ENCODE measurements at places on chromosomes 12 and 14.
A peak's percentile ranks its signal among the peaks of the same experiment; 100 is the strongest.

DNA sequence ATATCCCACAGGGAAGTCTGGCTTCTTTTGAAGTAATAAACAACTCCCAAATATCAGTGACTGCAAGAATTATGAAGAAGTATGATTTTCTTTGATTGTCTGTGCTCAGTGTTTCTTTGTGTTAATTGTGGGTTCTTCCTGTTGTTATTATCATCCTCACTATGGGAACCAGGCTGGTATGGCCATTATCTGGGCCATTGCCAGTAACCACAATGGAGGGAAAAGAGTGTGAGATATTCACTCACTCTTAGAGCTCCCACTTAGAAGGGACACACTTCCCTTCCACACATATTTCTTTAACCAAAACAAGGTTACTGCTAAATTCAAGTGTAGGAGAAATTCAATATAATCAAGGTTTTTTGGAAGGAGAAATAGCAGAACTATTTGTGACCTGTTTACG, 503.7 kb downstream of the SLC6A15 start:
- DNase-seq: peak; percentile 7

- DNase-seq: no peak
These were observed 175.1 kb upstream of the GZMB start for GRCh38 chr14:24809135-24809534.

DNA sequence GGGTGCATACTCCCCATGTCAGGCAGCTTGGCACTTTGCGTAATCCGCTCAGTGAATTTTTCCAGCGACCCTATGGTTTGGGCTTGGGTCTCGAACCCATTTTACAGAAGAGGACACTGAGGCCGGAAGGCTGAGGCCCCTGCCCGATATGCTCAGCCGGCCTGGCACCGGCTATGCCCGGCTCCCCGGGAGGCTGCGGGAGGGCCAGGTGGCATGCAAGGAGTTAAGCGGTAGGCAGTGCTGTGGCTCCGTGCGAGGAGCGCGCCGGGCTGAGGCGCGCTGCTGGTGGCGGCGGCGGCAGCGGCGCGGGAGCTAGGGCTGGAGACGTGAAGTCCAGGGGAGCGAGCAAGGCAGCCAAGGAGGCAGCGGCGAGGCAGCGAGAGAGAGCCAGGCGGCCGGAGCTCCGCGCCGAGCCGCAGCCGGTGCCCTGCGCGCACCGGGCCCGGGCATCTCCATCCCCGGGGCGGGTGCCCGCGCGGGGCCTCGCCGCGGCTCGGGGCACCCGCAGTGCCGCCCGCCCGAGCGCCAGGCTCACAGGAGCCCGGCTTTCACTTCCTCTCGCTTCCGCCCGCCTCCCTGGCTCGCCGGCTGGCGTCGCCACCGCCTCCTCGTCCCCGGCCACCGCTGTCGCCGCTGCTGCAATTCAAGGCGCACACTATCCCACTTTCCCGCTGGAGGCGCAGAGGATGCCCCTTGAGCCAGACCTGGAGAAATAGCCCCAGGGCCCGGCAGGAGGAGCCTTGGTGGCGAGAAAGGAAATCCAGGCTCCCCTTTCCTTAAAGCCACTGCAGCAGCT, at the start of gene WSCD2:
WSCD2 (plus strand) TSS at position 272 of the 796 bp plus-strand sequence. CDS start 66,545 bp downstream, outside the sequence.
- no peak for DNase-seq

DNA sequence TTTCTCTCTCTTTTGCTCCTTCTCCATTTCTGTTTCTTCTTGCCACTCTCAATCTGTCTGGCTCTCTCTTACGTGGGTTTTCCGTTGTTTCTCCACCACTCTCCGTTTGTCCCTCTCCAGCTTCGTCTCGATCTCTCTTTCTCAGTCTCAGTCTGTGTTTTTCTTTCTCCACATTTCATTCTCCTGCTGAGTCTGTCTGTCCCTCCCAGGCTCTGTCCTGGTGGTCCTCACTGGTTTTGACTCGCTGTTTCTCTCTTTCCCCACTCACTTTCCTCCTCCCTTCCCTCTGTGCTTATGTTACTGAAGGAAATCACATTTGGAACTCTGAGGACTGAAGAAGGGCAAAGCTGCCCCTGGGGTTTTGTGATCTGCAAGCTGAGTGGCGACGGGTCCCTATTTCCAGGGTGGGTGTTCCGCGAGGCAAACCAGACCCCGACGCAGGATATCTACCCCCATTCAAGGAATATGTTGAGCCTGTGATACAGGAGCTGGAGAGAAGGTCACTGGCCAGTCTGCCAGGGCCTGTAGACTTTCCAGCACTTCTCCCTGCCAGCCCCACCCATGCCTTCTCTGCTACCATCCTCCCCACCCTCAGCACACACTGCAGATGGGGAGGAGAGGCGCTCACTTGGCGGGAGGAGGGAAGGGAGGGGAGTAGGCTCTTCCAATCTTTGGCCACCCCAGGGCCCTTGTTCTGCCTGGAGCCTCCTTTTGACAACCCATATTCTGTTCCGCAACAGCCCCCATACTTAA, 102.7 kb upstream of the MAP1LC3B2 start:
- no peak for DNase-seq

- no peak for DNase-seq
These were observed 6.2 kb downstream of the SIX1 start for GRCh38 chr14:60643141-60643462.

GRCh38 chr12:13000925-13001774, 1.1 kb upstream of the HEBP1 start:
- peak; percentile 33 for DNase-seq

GRCh38 chr12:9406564-9407424, 198.6 kb upstream of the PZP start:
- no peak for DNase-seq

DNA sequence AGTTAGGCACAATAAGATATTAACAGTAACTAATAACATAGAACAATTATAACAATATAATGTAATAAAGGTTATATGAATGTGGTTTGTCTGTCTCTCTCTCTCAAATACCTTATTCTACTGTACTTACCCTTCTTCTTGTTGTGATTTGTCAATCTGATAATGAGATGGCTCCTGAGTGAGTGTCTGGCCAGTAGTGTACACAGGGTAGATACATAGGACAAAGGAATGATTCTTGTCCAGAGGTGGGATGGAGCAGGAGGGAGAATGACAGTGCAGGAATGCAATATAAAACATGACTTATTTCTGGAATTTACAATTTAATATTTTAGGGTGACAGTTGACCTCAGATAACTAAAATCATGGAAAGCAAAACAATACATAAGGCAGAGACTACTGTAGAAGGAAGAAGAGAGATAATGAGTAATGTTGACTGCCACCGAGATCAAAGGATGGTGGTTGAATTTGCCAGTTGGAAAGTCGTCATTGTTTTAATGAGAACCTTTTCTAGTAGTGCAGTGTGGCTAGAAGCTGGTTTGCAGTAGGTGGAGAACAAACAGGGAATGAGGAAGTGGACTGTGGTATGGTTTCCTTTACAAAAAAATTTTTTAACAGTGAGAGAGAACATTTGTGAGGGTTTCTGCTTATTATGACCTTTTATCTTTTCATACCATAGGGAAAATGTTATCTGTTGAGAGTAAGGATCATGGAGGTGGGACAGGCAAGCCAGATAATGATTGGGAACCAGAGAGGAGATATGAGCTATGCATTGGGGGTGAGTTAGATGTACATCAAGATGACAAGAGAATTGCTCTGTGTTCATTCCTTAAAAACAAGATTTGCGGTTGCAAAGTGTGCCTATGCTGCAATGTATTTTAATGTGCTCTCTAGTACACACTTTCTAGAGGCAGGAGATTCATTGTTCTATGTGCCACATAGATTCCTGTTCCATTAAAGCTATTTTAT, 458.3 kb downstream of the BTG1 start:
- no peak for DNase-seq

GRCh38 chr12:8078398-8078797, 3.7 kb upstream of the NECAP1 start:
- peak; percentile 79 for DNase-seq

- no peak for DNase-seq
These were observed 31.3 kb downstream of the FBXO34 start for GRCh38 chr14:55302367-55303124.

DNA sequence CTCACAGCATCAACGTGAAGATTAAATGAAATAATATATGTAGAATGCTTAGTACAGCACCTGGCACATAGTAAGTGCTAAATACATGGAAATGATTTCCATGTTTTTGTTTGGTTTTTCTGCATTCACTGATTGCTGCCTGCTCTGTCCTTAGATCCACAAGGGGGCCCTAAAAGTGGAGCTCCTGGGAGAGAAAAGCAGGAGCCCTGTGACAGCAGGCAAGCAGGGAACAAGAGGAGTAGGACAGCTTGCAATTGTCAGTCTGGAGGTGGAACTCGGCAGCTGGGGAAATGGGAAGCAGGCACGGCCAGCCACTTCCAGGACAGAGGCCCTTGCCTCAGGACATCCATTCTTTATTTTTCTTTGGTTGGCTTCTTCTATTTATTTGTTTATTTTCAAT, 292.9 kb downstream of the BMP4 start:
- DNase-seq: peak; percentile 18

GRCh38 chr12:11669348-11669747, 19.9 kb downstream of the ETV6 start:
- peak; percentile 59 for DNase-seq

GRCh38 chr12:105915997-105916759, 222.6 kb downstream of the NUAK1 start:
- DNase-seq: peak; percentile 55

DNA sequence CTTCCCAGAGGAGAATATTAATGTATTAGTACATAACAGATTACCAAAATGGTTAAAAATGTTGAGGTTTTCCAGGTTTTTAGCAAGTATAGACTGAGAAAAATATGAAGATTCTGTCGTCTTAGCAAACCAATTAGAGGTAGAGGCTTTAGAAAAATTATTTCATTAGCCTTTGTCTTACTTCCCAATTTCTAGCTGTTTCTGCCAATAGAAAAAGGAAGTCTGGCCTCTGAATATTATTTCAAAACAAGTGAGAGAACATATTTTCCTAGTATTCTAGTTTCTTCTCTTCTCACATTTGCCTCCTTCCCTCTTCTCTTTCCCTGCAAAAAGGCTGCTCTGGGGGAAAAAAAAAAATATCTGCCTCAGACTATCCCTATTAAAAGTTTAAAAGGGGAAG, 16.4 kb downstream of the IPO8 start:
- no peak for DNase-seq

DNA sequence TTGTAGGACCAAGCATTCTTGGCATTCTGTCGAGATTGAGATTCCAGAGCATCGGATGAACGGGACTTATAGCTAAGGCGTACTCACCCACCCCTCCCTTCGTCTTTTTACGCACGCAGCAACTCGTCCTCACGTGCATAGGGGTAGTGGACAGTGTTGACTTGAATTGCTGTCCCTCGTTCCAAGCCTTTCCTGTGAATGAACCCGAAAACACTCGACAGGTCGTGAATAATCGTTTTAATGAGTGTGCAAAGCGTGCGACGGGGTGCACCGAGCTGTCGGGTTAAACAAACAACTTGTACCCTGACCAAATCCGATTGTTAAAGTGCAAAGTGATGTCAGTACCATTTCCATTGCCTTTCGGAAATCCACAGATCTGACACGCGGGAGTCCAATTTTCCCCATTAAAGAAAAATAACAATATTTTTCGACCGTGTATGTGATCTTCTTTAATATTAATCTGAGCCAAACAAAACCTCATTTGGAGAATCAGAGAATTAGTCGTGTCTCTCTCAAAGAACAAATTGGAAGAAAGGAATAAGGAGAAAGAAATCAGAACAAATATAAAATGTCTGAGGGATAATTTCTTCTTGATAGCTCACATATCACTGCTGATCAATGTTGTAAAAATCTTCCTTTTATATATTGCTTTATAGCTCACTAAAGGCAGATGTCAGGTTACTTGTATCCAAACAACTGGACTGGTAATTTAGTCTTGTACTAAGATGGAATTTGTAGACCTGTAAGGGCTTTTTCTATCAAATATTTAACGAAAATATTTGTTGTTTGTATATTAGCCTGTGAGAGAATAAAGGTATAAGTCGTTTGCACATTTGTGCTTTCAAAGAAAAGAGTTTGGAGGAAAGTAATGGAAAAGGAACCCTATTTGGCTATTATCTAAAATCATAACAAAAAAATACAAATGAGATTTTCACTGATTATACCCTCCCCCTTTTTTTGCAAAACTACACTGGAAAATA, 11.8 kb downstream of the FOXG1 start:
- no peak for DNase-seq

DNA sequence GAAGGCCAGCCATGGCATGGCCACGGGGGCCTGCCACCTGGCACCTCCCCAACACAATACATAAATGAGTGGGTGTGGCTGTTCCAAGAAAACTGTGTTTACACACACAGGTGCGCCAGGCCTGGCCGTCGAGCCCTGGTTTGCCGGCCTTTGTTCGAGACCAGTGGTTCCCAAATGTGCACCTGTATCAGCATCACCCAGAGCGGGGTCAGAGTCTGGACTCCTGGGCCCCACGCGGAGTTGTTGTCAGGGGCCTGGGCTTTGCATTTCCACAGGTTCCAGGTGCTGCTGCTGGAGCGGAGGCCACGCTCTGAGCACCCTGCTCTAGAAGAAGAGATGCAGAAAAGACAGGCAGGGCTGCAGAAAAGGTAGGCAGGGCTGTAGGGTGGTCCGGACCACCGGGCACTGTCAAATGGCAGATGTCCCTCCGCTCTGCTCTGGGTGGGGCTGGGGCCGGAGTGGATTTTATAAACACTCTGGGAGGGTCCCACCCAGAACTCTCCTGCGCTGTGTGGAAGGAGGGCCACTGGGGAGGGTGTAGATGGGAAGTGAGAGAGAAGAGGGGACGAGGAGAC, 4.2 kb upstream of the ASPG start:
- no peak for DNase-seq

GRCh38 chr12:43008953-43009845, 419.7 kb upstream of the PRICKLE1 start:
- peak; percentile 1 for DNase-seq

DNA sequence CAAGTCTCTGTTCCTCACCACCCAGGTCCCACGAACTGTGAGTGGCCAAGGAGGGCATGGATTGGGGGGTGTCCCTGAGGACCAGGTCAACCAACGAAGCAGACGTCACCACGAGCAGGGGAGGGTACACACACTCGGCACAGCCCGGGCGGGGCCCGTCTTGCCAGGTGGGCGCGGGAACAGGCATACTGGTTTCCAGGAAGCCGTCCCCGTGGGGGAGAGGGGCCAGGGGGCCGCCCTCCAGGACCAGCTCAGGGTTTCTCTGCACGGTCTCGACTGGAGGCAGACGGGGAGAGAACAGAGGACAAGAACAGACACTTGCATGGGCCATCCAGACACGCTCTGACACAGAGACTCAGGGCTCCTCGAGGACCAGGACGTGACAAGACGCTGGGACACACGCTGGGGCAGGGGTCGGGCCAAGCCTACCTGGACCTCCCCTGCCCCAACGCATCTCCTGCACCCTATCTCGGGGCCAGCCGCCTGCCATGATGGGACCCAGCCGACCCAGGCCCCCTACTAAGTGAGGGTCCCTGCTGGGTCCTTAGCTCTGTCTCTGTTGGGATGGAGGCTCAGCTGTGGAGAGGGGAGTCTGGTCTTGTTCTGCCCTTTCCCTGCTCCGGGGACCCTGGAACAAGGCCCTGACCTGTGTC, 11.3 kb downstream of the ARL6IP4 start:
- no peak for DNase-seq

- no peak for DNase-seq
These were observed 39.6 kb upstream of the KLRD1 start for GRCh38 chr12:10268037-10268436.

DNA sequence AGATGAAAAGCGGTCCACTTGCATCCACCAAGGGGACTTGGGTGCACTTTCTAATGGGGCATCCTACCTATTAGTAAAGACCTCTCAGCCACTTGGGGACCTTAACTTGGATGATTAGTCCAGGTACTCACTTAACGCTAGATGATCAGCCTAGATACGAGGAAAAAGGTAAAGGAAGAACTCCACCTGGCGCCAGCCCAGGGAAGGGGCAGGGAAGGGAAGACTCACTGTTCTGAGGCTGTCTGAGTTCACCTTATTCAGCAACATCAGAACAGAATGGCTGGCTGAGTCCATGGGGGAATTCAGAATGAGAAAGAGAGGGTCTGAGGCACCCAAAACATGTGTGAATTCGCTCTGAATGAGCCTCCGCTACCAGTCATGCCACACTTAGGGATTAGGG, 7.1 kb downstream of the IL22 start:
- DNase-seq: no peak
